Dermis blood vessel endothelial cell (primary cell): ENCODE measurements at places on chromosomes 11 and 22. TPM values are rescaled to one million over a fixed set of nuclear protein-coding genes. Genes with fewer than 3 reads are reported as not detected.

Gene CHST1
- total RNA-seq, result 15.7 and 23.1 TPM in 2 replicates

Gene OR56A1
- total RNA-seq, result 0.14 TPM in 1 of 2 replicates, not detected in the other

Gene NXPE1
- total RNA-seq, result not detected in 2 replicates

Gene IGLL5
- total RNA-seq, result not detected in 2 replicates

Gene HEPN1
- total RNA-seq, result not detected in 2 replicates

Gene MAJIN
- total RNA-seq, result 0.17 TPM in 1 of 2 replicates, not detected in the other

Gene POLR2L
- total RNA-seq, result 81.9 and 193 TPM in 2 replicates

Gene PDE3B
- total RNA-seq, result 0.17 and 0.23 TPM in 2 replicates

Gene TENM4
- total RNA-seq, result 0.37 and 2.9 TPM in 2 replicates
